HepG2 (cell line): ENCODE measurements at places on chromosomes 11 and 22.

DNA sequence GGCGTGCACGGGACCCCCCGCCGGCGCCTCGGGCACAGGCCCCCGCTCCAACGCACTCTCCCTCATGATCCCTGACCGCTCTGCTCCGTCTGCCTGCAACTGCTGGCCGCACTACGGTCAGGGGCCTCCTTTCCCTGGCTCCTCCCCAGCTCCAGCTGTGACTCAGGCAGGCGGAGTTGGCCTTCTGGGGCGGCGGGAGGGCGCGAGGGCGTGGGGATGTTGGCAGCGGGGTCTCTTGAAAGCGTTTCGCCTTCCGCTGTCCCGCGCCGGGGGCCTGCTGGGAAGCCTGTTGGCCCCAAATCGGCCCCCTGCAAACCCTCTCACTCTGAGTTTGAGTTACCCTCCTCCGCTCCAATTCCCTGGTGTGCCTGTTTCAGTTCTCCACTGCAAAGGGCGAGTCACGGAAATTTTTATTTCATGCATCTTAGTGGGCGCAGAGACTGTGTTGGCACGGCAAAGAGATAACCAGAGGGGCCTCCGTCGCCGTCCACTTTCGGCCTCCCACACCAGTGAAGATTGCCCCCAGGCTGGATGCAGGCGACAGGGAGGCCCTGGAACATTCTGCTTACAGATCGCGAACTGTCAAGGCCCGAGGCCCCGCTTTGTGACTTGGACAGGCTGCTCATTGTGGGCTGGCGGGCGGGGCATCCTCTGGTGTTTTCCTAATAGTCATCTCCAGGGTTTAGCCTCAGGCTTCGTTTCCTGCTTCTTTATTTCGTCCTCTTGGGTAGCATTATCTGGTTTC lies at the start of gene CAVIN3:
CAVIN3 (minus strand) TSS at position 91 of the 745 bp plus-strand sequence; CDS start at position 66, 25 bp downstream.
- no peak for DNase-seq

GRCh38 chr11:35584321-35584720 lies 33.9 kb upstream of the FJX1 start:
- DNase-seq, result no peak

GRCh38 chr11:65375012-65375411 lies 7.4 kb downstream of the SLC25A45 start:
- DNase-seq, result no peak

DNA sequence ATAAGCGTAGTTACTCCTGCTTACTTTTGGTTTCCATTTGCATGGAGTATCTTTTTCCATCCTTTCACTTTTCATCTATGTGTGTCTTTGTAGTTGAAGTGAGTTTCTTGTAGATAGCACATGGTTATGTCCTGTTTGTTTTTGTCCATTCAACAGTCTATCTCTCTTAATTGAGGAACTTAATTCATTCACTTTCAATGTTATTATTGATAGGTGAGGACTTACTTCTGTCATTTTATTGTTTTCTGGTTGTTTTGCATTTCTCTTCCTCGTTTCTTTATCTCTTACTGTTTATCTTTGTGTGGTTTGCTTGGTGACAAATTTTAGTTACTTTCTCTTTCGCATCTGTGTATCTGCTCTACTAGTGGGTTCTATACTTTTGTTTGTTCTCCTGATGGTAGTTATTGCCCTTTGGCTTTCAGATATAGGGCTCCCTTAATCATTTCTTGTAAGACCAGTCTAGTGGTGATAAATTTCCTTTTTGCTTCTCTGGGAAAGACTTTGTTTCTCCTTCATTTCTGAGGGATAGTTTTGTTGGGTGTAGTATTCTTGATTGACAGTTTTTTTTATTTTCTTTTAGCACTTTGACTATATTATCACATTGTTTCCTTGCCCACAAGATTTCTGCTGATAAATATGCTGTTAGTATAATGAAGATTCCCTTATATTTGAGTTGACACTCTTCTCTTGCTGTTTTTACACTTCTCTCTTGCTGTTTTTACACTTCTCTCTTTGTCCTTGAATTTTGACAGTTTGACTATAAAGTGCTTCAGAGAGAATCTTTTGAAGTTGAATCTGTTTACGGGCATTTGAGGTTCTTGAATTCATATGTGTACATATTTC lies 9.0 kb upstream of the RAG1 start:
- DNase-seq, result no peak

- DNase-seq, result no peak
These were observed 42.4 kb downstream of the ADAMTS15 start for GRCh38 chr11:130490682-130491449.

DNA sequence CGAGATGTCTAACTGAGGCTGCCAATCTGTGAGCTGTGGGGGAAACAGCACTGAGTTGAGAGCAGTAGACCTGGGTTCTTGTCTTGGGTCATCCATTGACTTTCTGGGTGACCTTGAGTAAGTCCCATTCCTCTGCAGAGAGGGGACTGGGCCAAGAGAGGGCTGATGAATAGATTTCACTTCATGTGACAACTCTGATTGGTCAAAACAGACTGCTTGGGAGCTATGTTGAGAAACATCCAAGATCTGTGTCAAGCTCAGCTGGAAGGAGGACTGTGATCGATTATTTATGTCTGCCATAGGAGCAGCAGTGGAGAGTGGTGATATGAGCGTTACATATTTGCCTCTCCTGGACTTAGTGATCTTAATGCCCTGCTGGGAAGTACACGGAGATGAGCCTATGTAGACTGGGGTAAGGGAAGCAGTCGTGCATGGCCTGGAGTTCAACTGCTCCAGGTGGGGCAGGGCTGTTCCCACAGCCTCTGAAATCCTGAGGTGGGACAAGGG lies 47.7 kb downstream of the OTOG start:
- no peak for DNase-seq

DNA sequence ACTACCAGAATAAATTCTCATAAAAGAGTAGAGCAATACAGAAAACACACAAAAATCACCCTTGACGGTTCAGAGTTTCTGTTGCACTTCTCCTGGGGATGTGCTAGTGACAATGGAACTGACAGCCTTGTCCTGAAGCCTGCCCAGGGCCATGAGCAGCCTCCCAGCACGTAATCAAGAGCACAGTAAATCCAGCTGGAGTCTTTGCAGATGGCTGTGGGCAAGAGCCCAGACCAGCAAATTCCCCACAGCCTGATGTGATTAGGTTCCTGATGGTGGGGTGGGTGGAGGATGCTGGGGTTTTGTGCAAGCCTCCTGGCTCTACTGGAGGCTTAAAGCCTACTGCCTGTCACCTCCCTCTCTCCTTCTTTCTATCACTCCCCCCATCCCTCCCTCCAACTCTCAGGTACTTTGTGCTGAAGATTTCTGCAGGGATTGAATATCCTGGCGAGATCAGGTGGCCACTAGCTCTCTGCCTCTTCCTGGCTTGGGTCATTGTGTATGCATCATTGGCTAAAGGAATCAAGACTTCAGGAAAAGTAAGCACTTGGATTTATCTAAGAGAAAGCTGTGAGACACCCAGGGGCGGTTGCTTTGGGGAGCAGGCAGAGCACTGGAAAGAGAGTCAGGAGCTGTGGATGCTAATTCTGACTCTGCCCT lies 18.1 kb downstream of the SLC6A5 start:
- no peak for DNase-seq
